NCI-H524 (cell line): ENCODE measurements at places on chromosomes 6 and 20.
A peak's percentile ranks its signal among the peaks of the same experiment; 100 is the strongest.

GRCh38 chr20:63433351-63433750 lies 39.1 kb downstream of the KCNQ2 start:
- no peak for DNase-seq

DNA sequence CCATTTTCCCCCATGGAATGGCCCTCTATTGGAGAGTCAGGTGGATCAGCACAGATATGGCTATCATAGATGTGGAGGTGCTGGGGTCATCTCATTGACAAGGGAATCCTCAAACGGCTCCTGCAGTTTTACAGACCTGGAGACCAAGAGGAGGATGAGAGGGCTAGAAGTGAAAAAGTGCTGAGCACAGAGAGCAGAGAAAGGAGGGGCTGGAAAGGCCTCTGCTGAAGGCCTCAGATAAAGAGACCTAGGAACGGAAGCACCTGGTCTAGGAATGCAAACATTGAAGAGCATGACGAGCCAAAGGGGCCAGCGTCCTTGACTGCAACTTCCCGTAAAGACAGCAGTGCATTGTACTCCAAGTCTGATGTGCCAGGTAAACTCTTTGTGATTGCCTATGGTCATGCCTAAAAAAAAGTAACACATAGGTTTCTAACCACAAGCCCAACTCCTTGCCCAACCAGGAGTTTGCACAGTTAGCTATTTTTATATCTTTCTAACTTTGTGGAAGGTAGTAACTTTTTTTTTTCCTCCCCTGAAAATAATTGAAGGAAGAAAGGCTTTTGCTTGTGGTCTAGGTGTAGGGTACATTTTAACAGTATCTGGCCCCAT lies 15.2 kb downstream of the RSPH4A start:
- DNase-seq: no peak

GRCh38 chr6:148521158-148521557 lies 178.5 kb downstream of the SASH1 start:
- no peak for DNase-seq

DNA sequence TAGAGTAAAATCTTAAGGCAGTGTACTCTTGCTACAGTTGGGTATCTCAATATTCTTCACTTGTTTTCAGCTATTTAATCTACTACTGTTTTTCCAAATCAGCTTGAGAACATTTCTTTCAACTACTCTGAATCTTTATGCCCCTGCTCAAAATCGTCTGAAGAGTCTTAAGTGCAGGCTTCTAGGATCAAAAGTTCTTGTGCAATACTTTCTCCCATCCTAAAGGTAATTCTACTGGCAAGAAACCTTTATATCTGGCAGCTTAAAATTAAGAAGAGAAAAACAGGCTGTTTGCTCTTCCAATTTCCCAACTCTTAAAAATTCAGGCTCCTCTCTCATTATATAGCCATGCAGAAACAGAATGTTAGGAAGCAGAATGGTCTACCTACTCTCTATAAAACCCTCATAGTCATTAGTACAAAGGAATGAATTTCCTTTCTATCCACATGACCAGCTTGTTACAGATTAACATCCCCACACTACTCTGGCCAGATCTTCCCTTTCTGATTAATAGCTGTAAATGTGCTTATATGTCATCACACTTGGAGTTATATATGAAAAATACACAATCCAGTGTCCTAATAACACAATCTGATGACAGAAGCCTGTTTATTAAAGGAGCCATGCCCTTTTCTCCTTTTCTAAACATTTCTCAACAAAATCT lies 122.2 kb upstream of the FAM184A start:
- DNase-seq: no peak

DNA sequence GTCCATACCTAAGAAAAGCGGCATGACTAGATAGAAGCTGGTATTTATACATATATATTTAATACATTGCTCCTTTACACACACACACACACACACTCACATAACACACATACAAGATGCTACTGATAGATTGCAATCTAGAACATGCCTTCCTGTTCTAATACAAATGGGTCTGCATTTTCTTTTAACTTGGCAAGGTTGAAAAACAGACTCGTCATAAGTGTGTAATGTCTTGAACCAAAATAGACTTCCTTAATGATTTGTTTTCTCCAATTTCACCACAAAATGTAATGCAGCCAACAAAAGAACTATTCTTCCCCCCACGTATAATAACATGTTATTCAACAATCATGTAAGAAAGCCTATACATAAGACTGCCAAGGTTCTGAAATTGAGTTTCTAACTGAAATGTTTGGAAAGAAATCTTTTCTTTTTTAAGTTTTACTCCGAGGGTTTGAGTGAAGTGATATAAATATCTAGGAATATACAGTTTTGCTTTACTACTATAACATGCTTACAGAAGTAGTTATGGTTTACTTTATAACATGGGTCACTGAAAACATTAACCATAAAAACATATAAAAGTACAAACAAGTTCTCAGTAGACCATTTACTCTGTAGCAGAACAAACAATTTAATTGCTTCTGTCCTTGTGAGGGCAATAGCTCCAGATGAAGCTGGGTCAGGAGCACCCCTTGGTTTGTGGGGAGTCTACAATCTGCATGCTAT lies 207.5 kb downstream of the FOXC1 start:
- no peak for DNase-seq

GRCh38 chr6:145815309-145816274 lies 997 bp upstream of the FBXO30 start:
- DNase-seq: no peak

GRCh38 chr6:41917528-41917927 lies 3.4 kb downstream of the MED20 start:
- DNase-seq: no peak

DNA sequence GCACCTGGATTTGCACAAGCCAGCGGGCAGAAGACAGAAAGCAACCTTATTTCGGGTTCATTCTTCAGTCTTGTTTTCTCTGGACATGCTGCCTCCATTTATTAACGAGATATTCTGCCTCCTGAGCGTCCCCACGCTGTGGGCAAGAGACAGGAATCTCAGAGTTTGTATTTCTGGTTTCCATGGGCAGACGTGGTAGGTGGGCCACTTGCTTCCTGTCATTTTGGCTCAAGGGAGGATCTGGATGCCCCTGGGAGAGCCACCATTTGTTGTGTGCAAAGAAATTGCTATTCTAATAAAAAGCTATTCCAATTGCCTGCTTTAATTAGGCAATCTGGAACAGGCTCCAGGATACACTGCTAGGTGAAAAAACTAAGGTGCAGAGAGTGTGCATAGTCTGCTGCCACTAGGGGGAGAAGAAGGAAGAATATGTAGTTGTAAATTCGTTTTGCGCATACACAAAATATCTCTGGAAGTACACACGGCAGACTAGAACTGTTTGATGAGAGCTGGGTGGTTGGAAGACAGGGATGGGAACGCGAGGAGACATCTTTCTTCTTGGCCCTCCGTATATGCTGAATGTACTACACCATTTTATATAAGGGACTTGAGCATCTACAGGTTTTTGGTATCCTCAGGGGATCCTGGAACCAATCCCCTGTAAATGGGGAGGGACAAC lies 30.1 kb upstream of the SLC16A10 start:
- DNase-seq: peak; percentile 33

DNA sequence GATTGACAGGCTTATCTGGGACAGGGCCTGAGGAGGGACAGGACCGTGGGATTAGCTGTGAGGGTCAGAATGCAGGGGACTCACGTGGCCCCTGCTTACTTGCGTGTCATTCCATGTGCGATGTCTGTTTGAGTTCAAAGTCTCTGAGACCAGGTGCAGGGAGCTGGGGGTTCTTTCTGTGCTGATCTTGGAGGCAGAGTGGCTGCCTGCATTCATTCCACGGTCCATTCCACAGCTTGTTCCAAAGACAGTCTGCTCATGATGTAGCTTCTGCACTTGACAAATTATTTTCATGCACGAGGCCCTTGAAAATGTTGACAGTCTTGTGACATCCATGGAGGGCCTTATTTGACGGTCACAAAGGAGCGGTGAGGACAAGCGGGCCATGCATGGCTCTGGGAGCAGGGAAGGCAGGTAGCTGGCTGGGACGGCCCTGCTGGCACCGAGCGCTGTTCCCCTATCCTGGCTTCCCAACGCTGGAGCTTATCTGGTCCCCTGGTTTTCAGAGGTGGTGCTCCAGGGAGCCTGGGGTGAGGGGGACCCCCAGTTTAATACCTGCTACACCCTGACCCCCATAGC lies 156.3 kb upstream of the RNF24 start:
- DNase-seq: no peak

DNA sequence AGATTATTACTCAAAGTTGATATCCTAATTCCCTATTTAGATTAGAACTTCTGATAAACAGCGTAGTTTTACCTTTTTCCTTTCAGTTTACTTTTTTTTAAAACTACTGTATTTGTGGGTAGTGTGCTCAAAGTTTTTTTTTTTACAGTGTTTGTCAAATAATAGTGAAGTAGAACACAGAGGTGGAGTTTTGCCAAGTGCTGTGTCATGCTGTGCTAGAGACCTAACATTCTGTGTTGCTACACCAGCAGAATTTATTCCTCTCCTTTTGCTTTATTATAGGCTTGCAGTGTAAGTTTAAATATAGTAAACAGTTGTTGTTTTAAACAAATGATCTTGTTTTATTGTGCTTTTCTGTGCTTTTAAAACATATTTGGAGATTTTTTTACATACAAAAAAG lies 125.4 kb downstream of the HIVEP1 start:
- DNase-seq: no peak

DNA sequence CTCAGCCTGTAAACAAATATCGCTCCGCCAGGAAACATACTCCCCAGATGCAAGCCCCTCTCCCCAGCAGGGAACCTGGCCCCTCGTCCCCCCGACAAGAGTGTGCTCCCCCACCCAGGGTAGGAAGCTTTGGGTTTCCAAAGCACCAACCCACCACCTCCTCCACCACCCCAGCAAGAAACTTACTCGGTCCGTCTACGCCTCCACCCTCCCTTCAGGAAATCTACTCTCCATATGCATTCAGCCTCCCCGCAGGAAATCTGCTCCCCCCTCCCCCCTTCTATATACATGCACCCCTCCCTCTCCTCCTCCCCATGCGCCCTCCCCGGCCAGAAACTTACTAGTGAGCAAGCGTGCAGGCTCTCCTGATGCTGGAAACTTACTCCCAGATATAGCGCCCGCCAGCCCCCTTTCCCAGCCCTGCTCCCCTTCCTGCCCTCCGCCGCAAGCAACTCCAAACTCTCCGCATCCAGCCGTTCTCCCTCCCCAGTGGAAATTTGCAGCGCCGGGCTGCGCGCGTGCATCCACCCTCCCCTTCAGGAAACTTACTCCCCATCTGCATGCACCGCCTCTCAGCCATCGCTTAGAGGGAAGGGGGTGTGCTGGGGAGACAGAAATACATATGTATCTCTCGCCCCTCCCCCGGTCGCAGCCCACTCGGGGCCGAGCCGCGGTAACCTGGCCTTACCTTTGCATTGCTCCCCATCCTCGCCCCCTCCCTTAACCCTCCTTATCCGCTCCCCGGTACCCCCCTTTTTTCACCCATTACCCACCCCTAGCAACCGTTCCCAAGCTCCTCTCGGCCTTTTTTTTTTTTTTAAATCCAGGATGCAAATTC lies at the start of gene TRERF1:
TSS of gene TRERF1 (minus strand) at position 594 of the 838 bp plus-strand sequence. CDS start 182,336 bp downstream, outside the sequence.
- peak; percentile 93 for DNase-seq

GRCh38 chr20:61645732-61646131 lies 393.7 kb downstream of the CDH4 start:
- DNase-seq: no peak

DNA sequence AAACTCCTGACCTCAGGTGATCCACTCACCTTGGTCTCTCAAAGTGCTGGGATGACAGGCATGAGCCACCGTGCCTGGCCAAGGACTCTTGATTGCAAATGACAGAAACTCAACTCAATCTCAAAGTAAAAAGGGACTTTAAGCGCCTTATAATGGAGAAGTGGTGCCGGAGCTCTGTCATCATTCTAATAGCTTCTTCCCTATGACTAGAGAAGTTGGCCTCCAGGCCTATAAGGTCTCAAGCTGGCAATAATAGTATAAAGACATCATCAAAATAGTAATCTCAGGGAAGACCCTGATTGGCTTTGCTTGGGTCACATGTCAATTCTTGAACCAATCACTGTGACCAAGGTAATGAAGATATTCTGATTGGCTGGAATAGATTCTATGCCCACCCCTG lies 8.5 kb upstream of the KIAA1755 start:
- no peak for DNase-seq

DNA sequence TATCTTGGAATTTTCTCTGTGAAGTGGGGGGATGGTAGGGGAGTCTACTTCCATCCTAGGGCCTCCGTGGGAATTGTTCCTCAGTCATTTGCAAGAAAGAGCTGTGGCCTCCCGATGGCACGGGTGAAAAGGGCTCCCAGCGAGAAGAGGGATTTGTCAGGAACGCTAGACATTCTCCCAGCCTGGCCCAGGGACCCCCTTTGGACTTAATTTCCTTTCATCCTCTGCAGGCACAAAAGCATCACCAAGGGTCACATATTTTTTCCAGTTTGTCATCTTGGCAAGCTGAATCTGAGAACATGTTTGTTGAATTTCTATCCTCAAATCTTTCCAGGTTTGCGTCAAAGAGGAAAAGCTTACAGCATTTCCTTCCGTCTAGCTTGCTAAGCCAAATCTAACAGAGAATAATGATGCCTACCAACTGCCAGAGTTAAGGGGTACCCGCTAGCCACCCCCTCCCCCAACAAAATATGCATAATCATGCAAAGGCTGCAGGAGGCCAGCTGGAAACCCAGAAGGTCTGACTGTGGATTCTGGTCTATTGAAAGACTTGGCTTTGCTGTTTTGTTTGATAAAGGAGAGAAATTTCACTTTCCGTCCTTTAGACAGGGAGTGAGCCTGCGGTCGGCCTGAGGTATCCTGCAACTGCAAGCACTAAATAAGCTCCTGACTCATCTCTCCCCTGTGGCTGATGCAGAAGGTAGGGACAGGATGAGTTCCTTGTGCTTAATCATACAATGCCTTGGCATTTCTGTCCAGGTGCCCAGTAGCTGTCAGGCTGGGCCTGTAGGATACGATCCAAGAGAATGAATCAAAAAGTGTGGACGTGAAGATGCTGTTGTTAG lies 23.1 kb downstream of the PSMG4 start:
- DNase-seq: no peak

- DNase-seq: peak; percentile 72
Observed at GRCh38 chr6:156280065-156280464, 497.1 kb upstream of the ARID1B start.

- DNase-seq: no peak
Observed at GRCh38 chr20:21399005-21399475, 1.7 kb upstream of the NKX2-4 start.

DNA sequence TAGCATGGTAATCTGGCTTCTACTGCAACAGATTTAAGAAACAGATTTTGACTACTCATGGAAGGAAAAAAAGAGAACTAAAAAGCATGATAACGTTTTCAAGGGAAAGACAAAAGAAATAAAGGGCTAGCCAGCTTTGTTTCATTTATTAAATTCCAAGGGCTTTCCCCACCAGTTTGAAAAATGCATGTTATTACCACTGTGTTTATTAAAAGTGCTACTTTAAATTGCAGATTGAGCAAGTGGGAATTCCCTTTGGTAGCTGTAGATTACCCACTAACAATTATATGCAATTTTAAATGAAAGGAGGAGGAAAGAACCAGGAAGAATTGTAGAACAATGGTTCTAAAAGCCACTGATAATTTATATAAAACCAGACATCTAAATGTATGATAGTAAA lies 40.6 kb upstream of the NHSL1 start:
- DNase-seq: no peak

- DNase-seq: no peak
Observed at GRCh38 chr6:31819871-31820299, 4.5 kb downstream of the HSPA1A start.

- no peak for DNase-seq
Observed at GRCh38 chr6:108654465-108655106, 93.9 kb downstream of the FOXO3 start.
